ENCODE measurements at places on chromosomes 7 and 10. TPM values are rescaled to one million over a fixed set of nuclear protein-coding genes. Genes with fewer than 3 reads are reported as not detected.
A peak's percentile ranks its signal among the peaks of the same experiment; 100 is the strongest.

Gene CFAP69
- total RNA-seq: 15.8 TPM

Gene SFRP5
- total RNA-seq: not detected

Gene ABCB1
- 13.3 TPM for total RNA-seq

Gene LRRC18
- not detected for total RNA-seq

Gene MMRN2
- 98.0 TPM for total RNA-seq

Gene GNG11
- total RNA-seq: 19.4 TPM

- no peak for DNase-seq
These were observed 154.2 kb downstream of the ARHGAP12 start for GRCh38 chr10:31774299-31774900.

GRCh38 chr10:128064970-128065580, 61.1 kb downstream of the MKI67 start:
- peak; percentile 93 for DNase-seq

GRCh38 chr10:123295644-123296043, 141.4 kb downstream of the BUB3 start:
- DNase-seq: no peak

- peak; percentile 41 for DNase-seq
These were observed 10.0 kb upstream of the CRYGN start for GRCh38 chr7:151449990-151450389.

DNA sequence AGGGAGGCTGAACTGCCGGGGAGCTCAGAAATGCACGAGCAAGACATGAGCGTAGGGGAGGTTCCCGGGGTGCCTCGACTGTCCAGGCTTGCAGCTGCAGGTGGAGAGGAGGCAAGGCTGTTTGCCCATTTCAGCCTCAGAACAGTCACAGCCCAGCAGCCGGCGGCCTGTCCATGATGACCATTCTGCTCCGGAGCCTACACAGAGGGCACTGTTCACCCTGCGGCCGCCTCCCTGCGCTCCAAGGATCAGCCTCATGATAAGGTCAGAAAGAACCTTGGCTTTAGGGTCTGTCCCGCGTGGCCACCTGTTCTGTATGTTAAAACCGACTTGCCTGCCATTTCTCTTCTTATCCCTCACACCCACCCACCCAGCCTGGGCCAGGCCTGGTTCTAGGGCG, 21.9 kb upstream of the CFAP46 start:
- peak; percentile 52 for DNase-seq

DNA sequence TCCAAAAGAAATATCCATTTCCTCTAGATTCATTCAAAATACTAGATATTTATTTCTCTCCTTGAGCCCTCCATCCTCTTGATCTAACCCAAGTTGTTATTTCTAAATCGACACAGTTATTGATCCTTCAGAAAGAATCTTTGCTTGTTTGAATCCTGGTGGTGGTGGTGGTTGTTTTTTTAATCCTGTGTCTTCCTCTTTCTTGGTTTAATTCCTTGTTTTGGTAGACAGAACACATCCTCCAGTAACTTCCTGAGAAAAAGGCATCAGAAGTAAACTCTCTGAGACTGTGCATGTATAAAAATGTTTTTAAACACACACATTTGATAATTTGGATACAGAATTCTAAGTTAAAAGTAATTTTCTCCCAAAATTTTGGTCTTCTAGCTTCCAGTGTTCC, 49.9 kb downstream of the SIRT1 start:
- no peak for DNase-seq

DNA sequence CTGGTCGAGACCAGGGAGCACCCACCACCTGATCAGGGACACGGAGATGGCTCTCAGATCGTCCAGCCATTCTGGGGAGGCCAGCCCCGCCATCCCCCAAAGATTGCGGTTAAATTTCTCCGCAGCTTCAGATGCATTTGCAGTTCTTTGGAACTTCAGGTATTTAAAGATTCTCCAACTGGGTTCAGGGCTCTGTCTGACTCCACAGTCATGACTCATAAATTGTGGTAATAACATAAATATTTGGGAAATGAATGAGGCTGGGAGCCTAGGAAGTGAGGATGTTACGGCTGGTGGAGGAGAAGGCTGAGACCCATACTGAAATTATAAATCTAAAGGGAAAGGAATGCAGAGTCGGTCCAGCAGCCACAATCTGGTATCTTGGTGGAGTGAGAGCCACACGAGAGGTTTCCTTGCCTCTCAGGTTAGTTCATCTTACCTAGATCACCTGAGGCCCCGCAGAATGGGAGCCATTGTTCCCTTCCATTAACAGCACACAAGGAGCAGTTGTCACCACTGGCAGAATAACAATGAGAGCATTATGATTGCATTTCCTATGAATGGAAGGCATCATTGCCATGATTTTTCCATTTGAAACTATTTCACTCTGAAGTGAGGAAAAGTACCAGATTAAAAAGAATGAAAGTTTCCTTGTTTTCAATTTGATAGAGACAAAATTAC, 26.7 kb upstream of the DNAJB6 start:
- DNase-seq: no peak

Gene EFCAB10
- total RNA-seq: not detected

DNA sequence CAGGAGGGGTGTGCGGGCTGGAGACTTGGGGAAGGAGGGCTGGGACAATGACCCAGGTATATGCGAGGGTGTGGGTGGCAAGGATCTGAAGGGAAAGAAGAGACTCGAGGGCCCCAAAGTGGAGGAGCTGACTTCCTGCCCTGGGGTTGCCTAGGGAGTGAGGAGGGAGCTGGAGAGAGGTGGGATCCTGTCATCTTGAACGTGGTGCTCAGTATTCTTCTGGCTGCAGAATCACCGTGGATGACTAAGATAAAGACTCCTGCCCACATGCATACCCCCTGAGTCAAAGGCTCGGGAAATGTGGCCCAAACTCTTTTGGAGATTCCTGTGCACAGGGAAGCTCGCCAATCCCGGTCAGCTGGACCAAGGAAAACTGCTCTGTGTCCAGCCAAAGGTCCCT, 31.2 kb downstream of the COL17A1 start:
- DNase-seq: no peak

DNA sequence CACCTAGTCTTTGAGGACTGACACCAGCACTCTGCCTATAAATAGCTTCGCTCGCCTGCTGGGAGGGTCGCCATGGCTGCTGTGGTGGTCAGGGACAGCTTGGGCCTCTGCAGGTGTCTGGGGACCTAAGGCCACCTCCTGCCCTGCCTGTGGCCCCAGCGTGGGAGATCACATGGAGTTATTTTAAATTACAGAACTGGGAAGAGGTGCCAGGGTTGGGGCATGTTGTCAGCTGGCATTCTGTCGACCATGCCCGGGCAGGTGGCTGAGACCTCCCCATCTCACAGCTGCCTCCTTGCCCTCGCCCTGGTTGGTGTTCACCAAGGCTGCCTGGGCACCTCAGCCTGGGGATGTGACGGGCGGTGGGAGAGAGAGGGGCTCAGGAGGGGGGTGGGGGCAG, 18.1 kb downstream of the SHH start:
- DNase-seq: peak; percentile 56

DNA sequence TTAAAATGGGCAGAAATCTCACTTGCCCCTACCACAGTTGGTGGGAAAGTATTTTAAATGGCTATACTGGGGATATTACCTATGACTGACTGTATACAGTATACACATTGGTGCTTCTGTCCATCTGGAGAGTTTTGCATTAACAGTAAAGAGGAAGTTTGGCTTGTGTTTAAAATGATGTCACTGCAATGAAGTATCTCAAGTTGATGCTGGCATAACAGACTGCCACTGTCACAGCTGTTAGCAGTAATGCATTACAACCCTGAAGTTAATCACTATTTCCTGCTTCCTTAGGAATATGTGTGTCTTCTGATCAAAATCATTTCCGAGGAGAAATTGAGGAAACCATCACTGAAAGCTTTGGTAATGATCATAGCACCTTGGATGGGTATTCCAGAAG, 1.9 kb downstream of the DKK1 start:
- no peak for DNase-seq

- peak; percentile 53 for DNase-seq
These were observed 6.0 kb downstream of the PARD3 start for GRCh38 chr10:34808801-34809745.

- DNase-seq: no peak
These were observed 5.9 kb upstream of the HERPUD2 start for GRCh38 chr7:35700865-35701264.

DNA sequence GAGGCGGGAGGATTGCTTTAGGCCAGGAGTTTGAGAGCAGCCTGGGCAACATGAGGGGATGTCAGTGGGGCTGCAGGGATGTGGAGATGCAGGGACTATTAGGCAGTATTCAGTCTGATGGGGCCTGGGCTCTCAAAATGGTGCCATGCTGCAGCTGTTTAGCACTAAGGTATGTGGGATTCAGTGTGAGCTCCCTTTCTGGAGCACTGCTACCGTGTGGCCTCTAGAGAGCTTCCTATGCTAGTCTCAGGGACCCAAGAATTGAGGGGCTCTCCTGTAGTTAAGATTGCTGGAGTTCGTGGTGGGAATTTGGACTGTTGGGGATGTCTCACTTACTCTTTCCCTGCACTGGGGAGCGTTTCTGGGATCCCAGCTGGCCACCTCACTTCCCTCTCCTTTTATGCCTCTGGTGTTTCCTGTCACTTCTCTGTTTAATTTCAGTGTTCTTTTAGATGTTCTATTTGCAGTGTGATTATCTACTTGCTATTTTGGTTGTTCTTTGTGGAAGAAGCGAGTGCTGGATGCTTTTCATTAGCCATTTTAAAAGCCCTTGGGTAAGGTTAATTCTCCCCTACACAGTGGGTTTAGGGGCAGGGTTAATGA, 23.4 kb downstream of the LSMEM1 start:
- DNase-seq: no peak

Gene NME8
- 4.6 TPM for total RNA-seq

- DNase-seq: no peak
These were observed 88.4 kb upstream of the SAMD8 start for GRCh38 chr10:75023074-75023473.

GRCh38 chr7:1344421-1344820, 111.7 kb downstream of the UNCX start:
- DNase-seq: peak; percentile 28

GRCh38 chr10:33082373-33082895, 124.4 kb upstream of the ITGB1 start:
- no peak for DNase-seq

- DNase-seq: no peak
These were observed 17.1 kb downstream of the SEPTIN7 start for GRCh38 chr7:35817930-35818329.

Gene TET1
- 2.1 TPM for total RNA-seq

Gene NKX6-2
- not detected for total RNA-seq

Gene HEPACAM2
- not detected for total RNA-seq

- DNase-seq: no peak
These were observed 21.5 kb upstream of the PPP1R17 start for GRCh38 chr7:31665546-31665945.

GRCh38 chr7:4762121-4763055, 13.0 kb upstream of the AP5Z1 start:
- peak; percentile 74 for DNase-seq

GRCh38 chr10:114427124-114427852, 23.0 kb upstream of the AFAP1L2 start:
- no peak for DNase-seq

- no peak for DNase-seq
These were observed 339.2 kb upstream of the MEOX2 start for GRCh38 chr7:16025696-16026095.

GRCh38 chr7:76369018-76369417, 10.2 kb upstream of the YWHAG start:
- peak; percentile 69 for DNase-seq

- peak; percentile 65 for DNase-seq
These were observed 1.8 kb downstream of the GPC2 start for GRCh38 chr7:100175296-100175935.

Gene GDF10
- total RNA-seq: 0.22 TPM

- no peak for DNase-seq
These were observed 7.1 kb downstream of the HECW1 start for GRCh38 chr7:43119371-43120075.

Gene PLXNA4
- 8.4 TPM for total RNA-seq

Gene TACC2
- total RNA-seq: 7.8 TPM

Gene PODXL
- 27.5 TPM for total RNA-seq

DNA sequence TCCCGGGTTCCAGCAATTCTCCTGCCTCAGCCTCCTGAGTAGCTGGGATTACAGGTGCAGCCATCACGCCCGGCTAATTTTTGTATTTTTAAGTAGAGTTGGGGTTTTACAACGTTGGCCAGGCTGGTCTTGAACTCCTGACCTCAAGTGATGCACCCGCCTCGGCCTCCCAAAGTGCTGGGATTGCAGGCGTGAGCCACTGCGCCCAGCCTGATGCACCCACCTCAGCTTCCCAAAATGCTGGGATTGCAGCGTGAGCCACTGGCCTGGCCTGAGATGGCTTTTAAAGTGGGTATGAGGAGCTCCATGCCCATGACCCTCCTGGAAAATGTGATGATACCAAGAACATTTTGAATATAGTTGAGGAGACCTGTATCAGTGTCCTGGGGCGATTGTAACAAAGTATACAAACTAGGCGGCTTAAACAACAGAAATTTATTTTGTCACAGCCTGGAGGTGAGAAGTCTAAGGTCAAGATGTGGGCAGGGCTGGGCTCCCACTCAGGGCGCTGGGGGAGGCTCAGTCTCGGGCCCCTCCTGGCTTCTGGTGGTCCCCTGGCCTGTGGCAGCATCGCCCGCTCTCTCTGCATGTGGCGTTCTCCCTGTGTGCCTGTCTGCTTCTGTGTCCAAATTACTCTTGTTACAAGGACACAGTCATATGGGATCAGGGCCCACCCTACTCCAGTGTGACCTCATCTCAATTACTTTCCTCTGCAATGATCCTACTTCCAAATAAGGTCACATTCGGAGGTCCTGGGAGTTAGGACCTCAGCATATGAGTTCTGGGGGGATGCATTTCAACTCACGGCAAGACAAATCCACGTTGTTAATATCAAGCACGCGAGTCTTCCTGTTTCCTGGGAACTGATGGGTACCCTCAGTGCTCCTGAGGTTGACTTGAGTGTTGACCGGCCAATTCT, 108.8 kb downstream of the ACTR3B start:
- no peak for DNase-seq

GRCh38 chr7:115965236-115965635, 65.3 kb downstream of the TFEC start:
- no peak for DNase-seq

- no peak for DNase-seq
These were observed 182.4 kb downstream of the SEM1 start for GRCh38 chr7:96527133-96527827.

Gene RTKN2
- total RNA-seq: 1.4 TPM

Gene SORCS3
- total RNA-seq: not detected

DNA sequence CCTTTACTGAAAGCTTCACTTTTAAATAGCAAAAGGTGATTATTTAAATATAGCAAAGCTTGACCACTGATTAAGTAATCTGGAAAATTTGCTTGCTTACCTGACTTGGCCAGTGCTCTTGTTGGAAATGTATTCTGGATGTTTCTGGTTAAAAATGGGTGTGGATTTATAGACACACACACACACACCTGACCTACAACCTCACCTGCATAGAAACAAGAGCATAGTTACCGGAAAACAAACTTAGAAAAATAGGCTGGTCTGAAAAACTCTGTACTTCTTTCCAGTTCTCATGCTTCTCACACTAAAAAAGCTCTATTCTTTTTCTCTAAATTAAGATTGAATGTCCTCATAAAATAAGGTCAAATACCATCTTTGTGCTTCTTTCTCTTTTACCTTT, at the start of gene AGR3:
TSS of gene AGR3 (minus strand) at position 140 of the 400 bp plus-strand sequence. CDS start 3,365 bp downstream, outside the sequence.
- DNase-seq: no peak

Gene ZNF37A
- 20.7 TPM for total RNA-seq

GRCh38 chr10:109956454-109957091, 33.3 kb upstream of the XPNPEP1 start:
- DNase-seq: no peak

Gene TMEM270
- total RNA-seq: not detected

GRCh38 chr10:29816801-29817558, 182.2 kb upstream of the SVIL start:
- no peak for DNase-seq

Gene ANKRD30A
- not detected for total RNA-seq

Data from spleen (tissue), 13 donors.